ENCODE measurements at places on chromosomes 2 and 18. TPM values are rescaled to one million over a fixed set of nuclear protein-coding genes. Genes with fewer than 3 reads are reported as not detected.

DNA sequence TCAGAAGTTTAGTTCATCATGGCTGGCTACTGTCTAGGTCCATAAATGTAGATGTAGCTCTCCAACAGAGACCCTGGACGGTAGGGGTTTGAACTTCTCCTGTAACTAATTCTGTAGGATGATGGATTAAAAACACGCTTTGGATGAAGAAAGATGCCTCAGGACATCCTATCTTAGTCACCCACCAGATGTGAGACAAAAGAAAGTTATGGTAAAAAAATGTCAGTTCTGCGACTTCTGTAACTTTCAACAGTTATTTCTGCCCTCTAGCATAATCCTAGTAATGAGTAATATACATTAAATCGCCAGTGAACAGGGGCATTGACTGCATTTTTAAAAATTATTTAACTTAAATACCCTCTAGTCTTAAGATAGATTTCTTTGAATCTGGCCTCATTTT, 210.1 kb upstream of the LRATD1 start:
- H3K27ac ChIP-seq: no peak overlapping the region
- no peaks in the 10 kb centered on the region for H3K27me3 ChIP-seq
- H3K4me3 ChIP-seq: no peak overlapping the region
- no peaks in the 10 kb centered on the region for H3K36me3 ChIP-seq
- DNase-seq: no peak

The TFCP2L1 gene
- 0.14 TPM for total RNA-seq

DNA sequence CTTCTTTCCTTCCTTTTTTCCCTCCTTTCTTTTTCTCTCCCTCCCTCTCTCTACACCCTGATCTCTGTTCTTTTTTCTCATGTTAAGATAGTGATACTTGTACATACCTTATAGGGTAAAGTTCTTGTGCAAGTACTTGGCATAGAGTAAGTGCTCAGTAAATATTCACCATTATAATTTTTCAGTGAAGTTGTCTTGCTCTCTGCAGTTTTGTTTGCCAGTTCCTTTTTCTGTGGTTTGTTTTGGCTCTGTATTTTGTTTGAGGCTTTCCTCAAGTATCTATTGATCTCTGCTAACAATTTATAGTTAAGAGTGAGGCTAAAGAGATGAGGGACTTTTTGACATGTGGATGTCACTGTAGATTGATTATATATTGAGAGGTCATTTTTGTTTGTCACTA, 48.0 kb downstream of the MTX2 start:
- no peak overlapping the region for H3K27ac ChIP-seq
- no peak for DNase-seq
- H3K4me3 ChIP-seq: no peak overlapping the region
- H3K4me1 ChIP-seq: peaks cover 6% of the 10 kb centered on the region

GRCh38 chr2:160803881-160804280, 310.3 kb upstream of the RBMS1 start:
- H3K4me3 ChIP-seq: no peak overlapping the region
- no peaks in the 10 kb centered on the region for H3K27me3 ChIP-seq
- H3K4me1 ChIP-seq: no peaks in the 10 kb centered on the region
- H3K36me3 ChIP-seq: no peaks in the 10 kb centered on the region
- H3K27ac ChIP-seq: no peak overlapping the region
- no peak for DNase-seq

The CRYGD gene
- total RNA-seq: not detected

The NAGK gene
- 73.2 TPM for total RNA-seq

GRCh38 chr2:137928547-137929518, 35.4 kb upstream of the HNMT start:
- H3K27ac ChIP-seq: no peak overlapping the region
- H3K36me3 ChIP-seq: no peaks in the 10 kb centered on the region
- no peaks in the 10 kb centered on the region for H3K27me3 ChIP-seq
- DNase-seq: no peak
- no peaks in the 10 kb centered on the region for H3K4me1 ChIP-seq

GRCh38 chr2:187748958-187749357, 194.7 kb upstream of the TFPI start:
- no peak overlapping the region for H3K27ac ChIP-seq
- H3K27me3 ChIP-seq: no peaks in the 10 kb centered on the region
- H3K4me3 ChIP-seq: no peak overlapping the region
- DNase-seq: no peak
- no peaks in the 10 kb centered on the region for H3K4me1 ChIP-seq

DNA sequence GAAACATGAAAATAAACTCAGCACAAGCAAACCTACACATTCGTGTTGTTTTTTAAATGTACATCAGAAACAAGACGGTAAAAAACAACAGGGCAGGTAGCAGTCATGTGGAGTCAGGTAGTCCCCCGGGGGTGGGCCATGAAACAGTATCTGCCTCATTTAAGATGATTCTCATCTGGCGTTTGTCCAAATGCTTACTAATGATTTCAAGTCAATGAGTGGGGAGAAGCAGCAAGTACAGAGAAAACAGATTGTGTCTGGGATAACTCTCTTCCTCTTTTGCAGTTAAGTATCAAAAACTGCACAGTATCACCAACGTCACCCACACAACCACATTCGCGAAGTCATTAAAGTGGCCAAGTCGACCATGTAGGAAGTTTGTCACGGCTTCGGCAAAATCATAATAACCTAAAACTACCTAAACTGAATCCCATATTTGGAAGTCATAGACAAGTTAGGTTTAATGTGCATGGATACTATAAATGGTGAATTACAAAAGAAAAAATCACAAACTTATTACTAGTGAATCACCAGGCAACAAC, 1.3 kb downstream of the LAPTM4A start:
- no peaks in the 10 kb centered on the region for H3K4me1 ChIP-seq
- peak overlapping the region; percentile 77 for H3K4me3 ChIP-seq
- H3K36me3 ChIP-seq: no peaks in the 10 kb centered on the region
- DNase-seq: no peak
- H3K27me3 ChIP-seq: no peaks in the 10 kb centered on the region

The IGFBP2 gene
- total RNA-seq: 30.7 TPM

The NPPC gene
- total RNA-seq: not detected

The ABCG5 gene
- not detected for total RNA-seq

DNA sequence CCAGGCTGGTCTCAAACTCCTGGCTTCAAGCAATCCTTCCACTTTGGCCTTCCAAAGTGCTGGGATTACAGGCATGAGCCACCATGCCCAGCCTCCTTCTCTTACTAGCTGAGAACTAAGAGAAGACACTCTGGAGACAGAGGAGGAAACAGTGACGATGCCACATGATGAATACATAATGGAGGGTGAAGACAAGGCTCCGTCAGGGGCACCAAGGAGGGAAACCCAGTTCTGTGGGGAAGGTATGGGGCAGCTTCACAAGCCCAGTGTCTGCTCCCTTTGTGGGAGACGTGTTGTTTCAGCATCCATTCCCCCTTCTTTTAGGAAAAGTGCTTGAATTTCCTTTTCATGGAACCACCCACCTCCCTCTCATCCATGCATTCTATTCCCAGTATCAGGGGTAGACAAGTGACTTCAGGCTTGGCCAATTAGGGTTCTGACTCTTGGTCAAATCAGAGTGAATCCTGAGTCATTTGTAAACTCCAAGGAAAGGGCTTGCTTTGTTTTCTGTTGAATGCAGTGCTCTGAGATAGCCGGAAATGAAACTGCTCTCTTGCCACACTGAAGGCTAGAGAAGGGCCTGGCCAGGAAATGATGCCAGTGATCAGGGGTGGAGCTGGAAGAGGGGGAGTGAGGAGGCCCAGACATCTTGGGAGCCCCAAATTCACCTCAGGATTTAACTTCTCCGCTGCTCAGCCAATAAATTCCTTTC, 23.7 kb downstream of the TMEM127 start:
- no peaks in the 10 kb centered on the region for H3K4me1 ChIP-seq
- H3K4me3 ChIP-seq: no peak overlapping the region
- DNase-seq: peak; percentile 76
- no peaks in the 10 kb centered on the region for H3K36me3 ChIP-seq

DNA sequence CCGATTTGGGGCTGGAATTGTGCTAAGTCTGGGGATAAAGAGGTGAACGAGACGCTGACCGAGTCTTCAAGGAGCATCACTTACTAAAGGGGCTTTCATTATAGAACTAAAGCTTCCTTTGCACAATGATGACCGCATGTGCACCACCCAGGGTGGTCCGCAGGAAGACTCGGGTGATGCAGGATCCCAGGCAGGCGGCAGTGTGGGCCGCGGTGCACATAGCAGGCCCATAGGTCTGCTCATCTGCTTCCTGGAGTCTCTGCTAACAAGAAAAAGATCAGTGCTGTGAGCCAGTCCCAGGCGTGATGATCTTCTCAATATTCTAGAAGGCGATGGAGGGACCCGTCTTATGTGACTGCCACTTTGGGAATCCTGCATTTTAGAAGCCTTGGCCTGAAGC, 122.8 kb downstream of the PXDN start:
- H3K4me3 ChIP-seq: no peak overlapping the region
- H3K36me3 ChIP-seq: no peaks in the 10 kb centered on the region
- no peaks in the 10 kb centered on the region for H3K4me1 ChIP-seq
- H3K27ac ChIP-seq: no peak overlapping the region
- DNase-seq: no peak

DNA sequence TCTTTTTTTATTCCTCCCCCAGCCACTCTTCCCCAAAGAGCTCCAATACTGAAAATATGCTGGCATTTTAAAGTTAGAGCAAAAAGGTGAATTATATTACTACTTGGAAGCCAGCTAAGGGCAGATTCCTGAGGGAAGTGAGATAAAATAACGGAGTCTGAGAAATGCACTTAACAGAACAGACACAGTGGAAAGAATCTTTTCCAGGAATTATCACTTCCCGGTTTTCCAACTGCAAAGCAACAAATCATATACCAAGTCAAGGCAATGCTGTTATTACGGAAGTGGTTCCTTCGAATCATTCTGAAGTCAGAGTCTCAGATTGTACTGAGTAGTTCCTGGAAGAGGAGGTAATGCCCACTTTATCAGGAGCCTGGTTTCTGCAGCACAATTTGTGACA, 435.0 kb upstream of the SPRED2 start:
- H3K27me3 ChIP-seq: no peaks in the 10 kb centered on the region
- no peak overlapping the region for H3K27ac ChIP-seq
- no peak for DNase-seq

- no peak for DNase-seq
- H3K4me1 ChIP-seq: no peaks in the 10 kb centered on the region
- H3K27me3 ChIP-seq: no peaks in the 10 kb centered on the region
- H3K36me3 ChIP-seq: no peaks in the 10 kb centered on the region
- H3K27ac ChIP-seq: no peak overlapping the region
Observed at GRCh38 chr2:88234760-88235159, 64.6 kb downstream of the THNSL2 start.

- DNase-seq: no peak
- H3K36me3 ChIP-seq: no peaks in the 10 kb centered on the region
- H3K27ac ChIP-seq: no peak overlapping the region
- no peaks in the 10 kb centered on the region for H3K4me1 ChIP-seq
- no peaks in the 10 kb centered on the region for H3K27me3 ChIP-seq
Observed at GRCh38 chr2:6909431-6910385, 7.5 kb upstream of the RNF144A start.

DNA sequence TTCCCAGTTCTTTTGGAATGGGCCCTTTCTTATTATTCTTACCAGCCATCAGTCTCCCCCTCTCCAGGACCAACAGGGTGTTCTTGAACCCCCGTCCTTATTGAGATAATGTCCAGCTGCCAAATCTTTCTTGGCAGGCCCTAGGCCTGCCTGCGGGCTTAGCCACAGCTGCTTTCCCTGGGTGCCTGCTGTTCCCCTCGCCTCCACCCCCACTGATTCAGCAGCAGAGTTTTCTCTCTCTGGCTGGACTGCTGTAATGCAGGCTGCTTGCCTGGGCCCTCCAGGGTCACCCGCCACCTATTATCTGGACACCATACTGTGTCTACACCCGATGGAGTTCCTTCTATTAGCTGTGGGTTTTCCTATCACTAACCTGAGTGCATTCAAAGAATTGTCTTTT, 395.4 kb upstream of the ATP5MC3 start:
- H3K36me3 ChIP-seq: no peaks in the 10 kb centered on the region
- no peak overlapping the region for H3K27ac ChIP-seq
- H3K27me3 ChIP-seq: no peaks in the 10 kb centered on the region
- DNase-seq: no peak
- H3K4me3 ChIP-seq: no peak overlapping the region

DNA sequence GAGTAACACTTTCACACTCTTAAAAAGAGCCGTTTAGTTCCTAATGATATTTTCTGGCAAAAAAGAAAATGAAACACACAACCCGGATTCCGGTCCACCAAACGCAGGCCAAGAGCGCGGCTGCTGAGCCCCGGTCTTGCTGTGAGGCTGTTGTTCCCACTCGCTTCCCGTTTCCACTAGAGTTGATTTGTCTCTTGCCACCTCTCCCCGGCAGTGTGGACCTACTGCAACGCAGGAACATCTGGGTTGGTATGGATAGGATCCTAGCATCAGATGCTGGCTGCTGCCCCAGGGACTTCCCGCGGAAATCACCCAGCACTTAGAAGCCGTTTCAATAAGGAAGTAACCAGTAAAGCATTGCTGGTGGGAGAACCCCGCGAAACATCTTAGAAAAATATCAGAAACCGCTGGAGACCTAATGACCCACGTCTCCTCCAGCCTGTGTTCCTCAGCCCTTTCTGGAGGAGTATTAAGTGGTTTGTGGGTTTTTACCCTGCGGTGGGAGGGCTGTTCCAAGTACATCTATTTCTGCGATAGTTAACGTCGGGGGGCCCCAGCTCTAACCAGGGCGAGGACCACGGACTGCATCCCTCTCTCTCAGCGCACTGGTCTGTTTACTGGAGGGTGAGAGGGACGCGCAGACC, 939 bp downstream of the DOCK10 start:
- no peak for DNase-seq
- no peaks in the 10 kb centered on the region for H3K27me3 ChIP-seq
- H3K4me1 ChIP-seq: peaks cover 8% of the 10 kb centered on the region

DNA sequence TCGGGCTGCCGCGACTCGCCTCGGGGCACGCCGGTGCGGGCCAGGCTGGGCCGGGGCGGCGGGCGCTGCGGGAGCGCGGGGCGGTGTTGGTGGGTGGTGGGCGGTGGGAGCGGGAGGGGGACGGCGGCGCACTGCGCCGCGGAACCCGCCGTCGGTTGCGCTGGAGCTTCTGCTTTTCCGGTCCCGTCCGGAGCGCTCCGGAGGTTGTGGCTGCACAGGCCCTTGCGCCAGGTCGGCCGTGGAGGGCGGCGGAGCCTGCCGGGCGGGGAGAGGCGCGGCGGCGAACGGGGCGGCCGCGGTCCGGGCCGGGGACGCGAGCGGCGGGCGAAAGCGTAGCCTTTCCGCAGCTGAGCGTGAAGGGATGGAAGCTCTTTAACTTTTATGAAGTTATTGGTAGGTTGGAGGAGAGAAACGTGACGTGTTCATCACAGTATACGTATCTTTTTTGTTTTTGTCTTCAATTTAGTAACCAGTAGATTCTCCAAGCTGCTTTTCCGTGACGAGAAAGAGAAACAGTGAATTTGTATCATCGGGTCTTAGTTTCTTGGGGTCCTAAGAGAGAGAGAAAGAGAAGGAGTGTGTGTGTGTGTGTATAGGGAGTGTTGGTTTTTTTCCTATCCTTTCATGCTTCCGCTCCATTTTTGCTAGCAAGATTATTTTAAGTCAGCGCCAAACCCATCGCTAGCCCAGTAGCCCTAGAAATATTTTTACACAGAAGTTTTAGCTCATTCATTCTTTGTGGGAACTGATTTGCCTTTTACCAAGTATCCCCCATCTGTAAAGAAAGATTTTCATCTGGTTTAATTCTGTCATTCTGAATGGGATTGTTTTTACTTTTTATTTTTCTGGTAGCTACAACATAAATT, 535 bp downstream of the ATG4B start:
- DNase-seq: no peak
- peaks cover 9% of the 10 kb centered on the region for H3K36me3 ChIP-seq
- H3K27me3 ChIP-seq: no peaks in the 10 kb centered on the region
- peak overlapping the region; percentile 57 for H3K4me3 ChIP-seq
- H3K27ac ChIP-seq: peak overlapping the region; percentile 90
